ENCODE measurements at places on chromosomes 7 and 10.

DNA sequence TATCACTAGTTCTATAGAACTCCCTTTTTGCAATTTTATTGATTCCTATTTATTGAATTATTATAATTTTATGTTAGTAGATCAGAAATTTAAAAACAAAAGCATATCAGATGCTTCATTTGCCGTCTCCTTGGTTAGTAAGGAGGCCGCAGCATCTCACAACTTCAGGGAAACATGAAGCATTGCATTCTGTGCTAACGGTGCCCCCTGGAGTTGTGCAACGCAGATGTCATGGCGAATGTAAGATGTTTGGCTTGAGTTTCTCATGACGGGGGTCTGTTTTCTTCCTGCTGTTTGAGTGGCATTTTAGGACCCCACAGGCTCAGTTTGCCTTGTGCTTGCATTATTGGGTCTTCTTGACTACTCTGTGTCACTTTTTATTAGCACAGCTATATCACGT is 124.8 kb downstream of the CNNM2 start:
- DNase-seq = no peak

DNA sequence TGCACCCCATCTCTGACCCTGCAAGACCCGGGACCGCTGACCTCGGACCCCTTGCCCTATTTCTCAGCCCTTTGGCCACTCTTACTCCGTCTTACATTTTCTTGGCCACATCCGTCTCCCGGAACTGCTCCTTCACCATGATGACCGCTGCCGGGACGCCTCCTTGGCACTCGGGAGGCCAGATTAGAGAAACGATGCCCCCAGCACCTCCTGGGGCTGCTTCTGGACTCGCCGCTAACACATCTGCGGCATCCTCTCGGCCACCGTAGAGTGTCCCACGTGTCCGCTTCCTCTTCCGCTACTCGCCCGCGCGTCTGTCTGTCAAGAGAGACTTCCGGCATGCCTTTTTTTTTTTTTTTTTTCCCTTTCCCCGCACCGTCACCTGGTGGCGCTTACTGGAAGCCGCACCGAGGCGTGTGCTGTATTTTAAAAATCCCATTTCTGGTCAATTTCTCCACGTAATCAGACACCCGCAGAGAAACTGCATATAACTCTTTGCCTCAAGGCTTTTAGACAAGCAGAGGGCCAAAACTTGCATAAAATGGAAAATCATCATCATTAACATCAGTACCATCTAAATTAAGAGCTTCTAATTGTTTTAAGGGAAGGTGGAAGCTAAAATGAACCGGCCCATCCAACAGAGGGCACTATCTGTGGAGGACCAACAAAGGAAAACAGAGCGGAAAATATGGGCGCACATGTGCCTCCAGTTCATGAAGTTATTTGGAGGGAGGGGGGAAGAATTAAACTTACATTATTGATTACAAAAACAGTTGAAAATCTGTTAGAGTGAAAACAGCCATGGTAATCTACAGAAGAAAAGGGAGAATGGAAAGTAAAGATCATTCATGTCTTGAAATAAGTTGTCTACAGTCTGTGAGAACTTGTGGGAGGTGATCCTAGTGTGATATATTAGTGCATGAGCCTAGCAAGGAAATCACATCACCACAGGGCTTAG is at the start of gene POLR3A:
Gene POLR3A (minus strand): TSS at position 247 of the 958 bp plus-strand sequence. CDS start 108 bp downstream, at position 139.
- DNase-seq = peak; percentile 99

GRCh38 chr10:109929501-109930219 is 6.3 kb upstream of the XPNPEP1 start:
- no peak for DNase-seq

DNA sequence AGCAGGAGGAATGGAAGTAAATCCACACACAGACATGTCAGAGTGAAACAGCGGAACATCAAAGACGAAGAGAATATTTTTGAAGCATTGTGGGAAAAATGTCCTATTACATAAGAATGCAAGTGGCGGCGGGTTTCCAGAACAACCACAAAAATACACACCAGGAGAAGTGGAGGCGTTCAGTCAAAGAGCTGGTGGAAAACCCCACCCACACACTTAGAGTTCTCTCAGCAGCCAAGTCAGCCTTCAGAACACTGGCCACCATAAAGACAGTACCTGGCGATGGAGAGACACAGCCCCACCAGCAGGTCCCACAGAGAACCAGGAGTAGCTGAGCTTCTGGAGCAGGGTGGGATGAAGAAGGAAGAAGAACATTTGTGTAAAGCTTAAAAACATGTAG is 23.7 kb downstream of the NKX6-2 start:
- no peak for DNase-seq

- no peak for DNase-seq
These were observed 250.6 kb downstream of the C7orf25 start for GRCh38 chr7:42661312-42661711.

GRCh38 chr10:131085091-131085860 is 226.2 kb downstream of the TCERG1L start:
- DNase-seq = no peak

DNA sequence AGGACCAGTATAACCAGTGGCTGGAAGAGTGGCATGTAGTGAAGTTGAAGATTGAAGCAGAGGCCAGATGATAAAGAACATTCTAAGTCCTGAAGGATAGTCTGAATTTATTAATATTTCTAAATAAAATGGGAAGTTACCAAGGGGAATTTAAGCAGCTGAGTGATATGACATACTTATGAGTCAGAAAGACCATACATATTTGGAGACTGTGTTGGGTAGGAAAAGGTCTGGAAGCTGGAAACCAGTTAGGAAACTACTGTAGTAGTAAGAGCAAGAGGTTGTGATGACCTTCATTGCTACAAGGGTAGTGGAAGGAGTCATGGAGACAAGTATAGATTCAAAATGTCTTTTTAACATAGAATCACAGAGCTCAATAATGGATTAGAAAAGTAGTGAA is 752.3 kb downstream of the SUGCT start:
- no peak for DNase-seq

GRCh38 chr10:34775044-34775637 is 40.0 kb downstream of the PARD3 start:
- peak; percentile 8 for DNase-seq

DNA sequence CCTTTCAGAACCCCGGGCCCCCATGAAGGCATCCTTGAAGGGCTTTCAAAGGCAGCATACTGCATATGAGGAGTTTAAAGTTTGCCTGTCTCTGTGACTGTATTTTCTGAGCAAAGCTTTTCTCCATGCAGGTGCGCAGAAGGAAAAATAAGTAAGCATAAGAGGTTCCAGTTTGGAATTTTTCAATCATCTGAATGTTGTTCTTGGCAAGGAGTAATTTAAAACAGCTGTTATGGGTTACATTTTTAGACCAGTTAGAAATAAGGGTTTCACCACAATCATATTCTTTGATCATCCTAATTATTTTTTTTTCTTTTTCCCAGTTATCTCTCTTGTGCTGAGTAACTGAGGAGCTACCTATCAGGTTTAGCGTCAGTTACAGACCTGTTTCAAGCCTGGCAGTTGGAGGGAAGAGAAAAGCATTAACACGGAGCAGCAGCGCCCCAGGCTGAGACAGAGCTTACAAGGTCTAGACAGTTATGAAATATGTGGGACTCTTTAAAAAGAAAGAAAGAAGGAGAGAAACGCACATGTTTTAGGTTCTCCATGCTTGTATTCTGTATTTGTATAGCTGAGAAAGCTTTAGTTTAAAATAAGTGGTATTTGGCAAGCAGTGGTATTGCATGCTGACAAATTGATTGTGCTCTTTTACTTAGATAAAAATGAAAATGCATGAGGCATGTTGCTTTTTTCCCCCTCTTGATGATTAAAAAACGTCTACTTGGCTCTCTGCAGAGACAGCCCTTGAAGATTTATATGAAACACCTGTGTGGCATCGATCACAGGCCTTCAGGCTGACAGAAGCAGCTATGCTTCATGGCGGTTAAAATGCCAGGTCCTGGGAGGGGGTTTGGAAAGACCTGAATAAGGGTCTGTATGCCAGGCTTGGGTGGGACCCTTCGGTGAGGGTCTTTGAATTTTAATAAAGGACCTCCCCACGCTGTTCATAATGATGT is 157.6 kb downstream of the GRK5 start:
- no peak for DNase-seq

DNA sequence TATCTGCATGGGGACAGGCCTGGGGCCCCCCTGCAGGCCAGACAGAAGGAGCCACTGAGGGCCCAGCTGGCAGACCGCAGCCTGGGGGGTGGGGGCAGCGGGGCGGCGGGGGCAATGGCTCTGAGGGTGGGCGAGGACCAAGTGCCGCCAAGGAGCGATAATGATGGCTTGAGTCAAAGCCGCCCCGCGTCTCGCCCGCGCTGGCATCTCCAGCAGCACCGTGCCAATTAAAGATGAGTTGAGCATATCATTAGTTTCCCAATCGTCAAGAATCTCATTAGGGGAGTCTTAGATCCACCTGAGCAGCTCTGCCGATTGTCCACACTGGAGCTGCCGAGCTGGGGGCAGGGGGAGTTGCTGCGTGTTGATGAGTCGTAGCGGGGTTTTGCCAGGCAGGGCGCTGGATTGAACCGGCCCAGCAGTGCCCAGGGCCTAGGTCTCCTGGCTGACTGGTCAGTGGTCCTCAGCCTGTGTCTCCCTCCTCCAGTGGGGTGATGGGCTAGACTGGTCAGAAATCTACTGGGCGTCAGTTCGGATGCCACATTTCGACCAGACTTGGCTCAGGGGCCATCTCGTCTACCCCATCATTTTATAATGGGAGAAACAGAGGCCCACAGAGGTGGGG is 41.0 kb upstream of the PSMG3 start:
- DNase-seq = no peak

DNA sequence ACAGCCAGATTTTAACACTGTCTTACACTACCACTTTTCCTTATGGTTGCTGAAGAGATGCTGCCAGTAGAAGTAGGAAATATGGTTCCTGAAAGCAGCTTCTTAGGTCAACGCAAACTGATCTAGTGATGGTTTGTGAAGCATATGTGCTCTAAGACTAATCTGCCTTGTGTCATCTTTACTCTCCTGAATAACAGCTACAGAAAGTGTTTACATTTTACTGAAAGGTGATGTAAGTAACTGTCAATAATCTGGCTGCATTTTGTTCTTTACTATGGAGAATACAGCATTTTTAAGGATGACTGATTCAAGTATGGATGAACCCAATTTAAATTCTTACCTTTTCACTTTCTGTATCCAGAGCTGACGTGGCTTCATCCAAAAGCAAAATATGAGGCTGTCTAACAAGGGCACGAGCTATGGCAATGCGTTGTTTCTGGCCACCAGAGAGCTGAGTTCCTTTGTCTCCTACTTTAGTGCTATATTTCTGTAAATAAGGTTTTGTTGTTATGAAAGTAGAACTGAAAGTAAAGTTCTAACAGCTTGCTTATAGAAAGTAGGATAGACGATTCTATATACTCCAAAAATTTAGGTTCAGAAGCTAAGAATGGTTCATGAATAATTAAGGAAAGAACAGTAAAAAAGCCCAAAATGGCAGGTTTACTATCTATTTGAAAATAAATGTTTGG is 30.2 kb upstream of the ABCB4 start:
- DNase-seq = no peak

DNA sequence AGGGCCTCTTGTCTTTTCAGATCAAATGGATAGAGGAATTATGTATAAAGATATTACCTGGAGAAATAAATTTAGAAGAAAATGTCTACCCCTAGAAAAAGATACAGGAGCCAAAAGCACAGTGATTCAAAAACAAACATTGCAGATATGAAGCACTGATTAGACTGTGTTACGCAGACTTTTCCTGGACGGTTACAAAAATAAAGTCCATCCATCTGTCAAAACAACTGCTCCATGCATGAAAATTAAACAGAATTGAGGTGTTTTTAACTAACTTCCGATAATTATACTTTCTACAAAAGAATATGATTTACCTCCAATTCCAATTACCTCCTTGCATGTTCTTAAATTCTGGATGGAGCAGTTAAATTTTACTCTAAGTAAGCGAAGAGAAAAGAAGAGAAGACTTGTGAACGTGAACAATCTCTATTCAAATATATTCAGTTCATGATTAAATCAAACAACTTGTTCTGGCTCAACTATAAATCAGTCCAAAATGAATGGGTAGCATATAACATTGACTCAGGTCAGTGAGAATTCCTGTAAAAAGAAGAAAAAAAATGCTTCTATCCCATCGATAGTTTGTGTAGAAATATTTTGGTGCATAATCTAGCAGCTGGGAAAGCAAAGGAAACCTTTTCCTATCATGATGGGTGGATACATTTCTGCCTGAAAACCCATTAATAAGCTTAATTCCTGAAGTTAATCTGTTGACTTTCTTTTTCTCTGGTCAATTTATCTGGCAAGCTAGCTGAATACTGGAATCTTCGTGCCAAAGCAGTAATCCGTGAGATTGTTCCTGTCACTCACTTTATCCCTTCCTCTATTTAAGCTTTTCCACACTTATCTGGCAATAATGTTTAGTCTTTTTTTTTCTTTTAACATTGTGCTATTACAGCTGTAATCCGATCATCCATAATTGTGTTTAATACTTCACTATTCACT is 80.4 kb downstream of the SEMA3A start:
- DNase-seq = no peak

- no peak for DNase-seq
These were observed 68.8 kb upstream of the MTPN start for GRCh38 chr7:136045992-136046391.

GRCh38 chr10:122845783-122846332 is at the start of gene CUZD1:
Gene CUZD1 (minus strand): TSS chr10:122845857. CDS start chr10:122845843, 14 bp downstream.
- DNase-seq = no peak

GRCh38 chr10:124870854-124871425 is 69.3 kb downstream of the ABRAXAS2 start:
- no peak for DNase-seq

GRCh38 chr10:117542706-117543224 is at the start of gene EMX2:
Gene EMX2 (plus strand): TSS chr10:117542746. CDS start chr10:117543268, 522 bp downstream.
- no peak for DNase-seq

DNA sequence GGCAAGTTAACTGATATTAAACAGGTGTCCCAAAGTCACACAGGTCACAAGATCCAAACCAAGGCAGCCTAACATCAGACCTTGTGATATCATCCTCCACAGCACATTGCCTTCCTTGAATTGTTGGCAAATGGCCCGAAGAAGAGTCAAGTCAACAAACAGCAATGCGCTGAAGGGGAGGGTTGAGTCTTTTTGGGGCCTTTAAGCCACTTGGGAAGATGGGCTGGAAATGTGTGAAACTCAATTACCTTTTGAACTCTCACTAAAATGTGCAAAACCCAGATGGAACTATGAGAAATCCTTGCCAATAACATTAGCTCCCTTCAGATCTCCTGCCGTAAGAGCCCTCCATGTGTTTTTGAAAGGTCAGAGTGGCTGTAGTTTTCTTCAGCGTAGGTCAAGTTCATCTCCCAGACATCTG is 47.9 kb upstream of the STK17A start:
- DNase-seq = no peak

DNA sequence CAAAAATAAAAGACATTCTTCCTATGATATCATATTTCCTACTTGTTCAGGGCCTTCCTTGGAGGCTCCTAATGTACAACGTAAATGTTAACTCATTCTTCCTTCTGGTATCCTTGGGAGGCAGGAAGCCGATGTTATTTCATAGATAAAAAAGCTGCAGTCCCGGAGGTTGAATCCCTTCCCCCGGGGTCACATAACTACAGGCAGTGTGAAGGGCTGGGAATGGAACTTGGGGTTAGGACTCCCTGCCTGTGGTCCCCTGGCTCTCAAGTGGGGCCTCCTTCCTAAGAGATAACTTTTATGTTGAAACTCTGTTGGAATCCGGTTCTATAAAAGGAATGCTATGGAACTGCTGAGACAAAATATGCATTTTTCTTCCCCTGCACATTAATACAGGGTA is 14.9 kb upstream of the CCDC3 start:
- no peak for DNase-seq
